Iris pigment epithelial cell (primary cell): ENCODE measurements at places on chromosomes 1 and 21.

- DNase-seq = peak; percentile 92
Measured at GRCh38 chr1:238485057-238485911, 594.6 kb upstream of the ZP4 start.

DNA sequence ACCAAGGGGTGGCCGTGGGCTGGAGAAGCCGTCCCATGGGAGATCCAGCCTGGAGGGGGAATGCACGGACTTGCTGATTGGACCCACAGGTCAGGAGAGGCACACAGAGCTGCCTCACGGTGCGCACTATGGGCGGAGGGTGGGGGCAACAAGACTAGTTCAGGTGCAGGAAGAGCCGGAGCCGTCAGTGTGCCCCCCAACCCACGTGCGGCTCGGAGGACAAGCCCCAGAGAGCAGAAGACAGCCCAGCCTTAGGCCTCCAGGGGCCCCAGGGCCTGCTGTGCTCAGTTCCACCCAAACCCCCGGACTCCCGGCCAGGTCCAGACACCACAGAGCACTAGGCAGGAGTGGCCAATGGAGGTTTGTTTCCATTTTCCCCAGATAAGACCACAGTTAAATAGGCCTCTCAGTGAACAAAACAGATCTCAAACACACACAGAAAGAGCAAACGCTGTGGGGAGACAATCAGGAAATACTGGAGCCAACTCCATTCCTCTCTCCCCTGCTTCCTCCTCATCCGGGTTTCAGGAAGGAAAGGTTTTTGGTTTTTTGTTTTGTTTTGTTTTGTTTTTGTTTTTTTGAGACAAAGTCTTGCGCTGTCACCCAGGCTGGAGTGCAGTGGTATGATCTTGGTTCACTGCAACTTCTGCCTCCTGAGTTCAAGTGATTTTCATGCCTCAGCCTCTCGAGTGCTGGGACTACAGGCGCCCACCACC is 84.2 kb downstream of the ADSS2 start:
- DNase-seq = no peak

DNA sequence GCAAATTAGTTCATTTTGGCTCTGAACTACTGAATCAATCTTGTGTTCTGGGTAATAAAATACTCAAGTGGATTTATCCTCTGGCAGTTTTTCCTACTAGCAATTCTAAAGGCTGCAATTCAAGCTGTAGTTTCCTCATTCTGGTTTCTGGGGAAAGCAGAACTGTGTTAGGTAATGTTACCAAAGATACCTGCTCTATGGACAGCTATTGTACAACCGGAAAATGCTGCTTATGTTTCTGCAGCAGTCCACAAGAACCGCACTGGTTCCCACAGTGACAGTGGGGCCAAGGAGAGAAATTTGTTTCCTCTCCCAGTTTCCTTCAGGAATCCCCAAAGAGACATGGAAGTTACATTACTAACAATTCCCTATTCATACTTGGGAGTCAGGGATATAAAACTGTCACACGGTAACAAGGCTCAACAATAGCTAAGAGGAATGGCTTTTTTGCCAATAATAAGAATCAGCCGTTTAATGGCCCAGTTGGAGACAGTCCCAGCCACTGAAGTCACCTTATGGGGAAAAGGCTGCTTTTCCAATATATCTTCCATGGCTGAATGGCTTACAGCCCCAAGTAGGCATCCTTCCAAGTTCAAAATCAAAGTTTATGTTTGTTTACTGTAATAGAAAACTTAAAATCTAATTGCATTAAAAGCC is 52.6 kb downstream of the PCNX2 start:
- DNase-seq = no peak

DNA sequence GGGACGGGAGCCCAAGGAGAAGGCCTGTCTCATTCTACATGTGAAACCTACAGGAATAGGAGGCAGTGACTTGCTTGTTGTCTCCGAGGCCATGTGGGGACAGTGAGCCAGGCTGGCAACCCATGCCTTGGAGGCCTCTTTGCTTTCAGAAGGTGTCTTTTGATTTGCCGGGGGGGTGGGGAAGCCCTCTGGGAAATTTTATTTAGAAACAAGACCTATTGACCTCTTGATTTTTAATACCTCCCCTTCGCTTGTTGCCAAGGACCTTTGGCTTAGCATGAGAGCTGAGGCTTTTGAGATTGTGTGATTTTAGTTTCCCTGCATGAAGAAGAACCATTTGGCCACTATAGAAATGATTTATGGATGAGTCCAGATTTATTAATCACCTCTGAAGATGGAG is 4.1 kb downstream of the ARMH1 start:
- no peak for DNase-seq

DNA sequence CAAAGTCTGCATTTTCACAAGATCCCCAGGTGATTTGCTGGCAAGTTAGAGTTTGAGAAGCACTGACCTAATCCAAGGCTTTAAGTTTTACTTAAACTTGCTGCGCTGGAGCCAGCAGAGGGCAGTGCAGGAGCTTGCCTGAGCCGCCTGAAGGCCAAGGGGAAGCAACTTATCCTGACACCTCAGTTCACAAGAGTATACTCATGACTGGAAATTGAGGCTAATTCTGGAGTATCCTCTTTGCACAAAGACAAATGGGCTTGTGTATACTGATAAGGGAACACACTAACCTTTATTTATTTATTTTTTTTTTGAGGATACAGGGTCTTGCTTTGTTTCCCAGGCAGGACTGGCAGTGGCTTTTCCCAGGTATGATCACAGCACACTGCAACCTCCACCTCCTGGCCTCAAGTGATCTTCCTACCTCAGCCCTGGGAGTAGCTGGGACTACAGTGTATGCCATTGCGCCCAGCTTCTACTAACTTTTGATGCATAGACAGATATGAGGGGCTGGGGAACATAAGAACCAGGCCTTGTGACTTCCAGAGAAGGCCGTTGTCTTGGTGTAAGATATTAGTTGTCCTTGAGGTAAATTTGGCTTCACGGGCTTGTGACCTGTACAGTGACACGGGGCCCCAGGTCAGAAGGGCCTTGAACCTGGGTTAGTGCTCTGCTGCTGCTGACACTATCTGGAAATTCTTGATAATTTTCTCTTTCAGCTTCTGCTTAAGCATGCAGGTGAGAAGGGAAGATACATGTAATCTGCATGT is 29.0 kb upstream of the SLAMF1 start:
- peak; percentile 70 for DNase-seq

DNA sequence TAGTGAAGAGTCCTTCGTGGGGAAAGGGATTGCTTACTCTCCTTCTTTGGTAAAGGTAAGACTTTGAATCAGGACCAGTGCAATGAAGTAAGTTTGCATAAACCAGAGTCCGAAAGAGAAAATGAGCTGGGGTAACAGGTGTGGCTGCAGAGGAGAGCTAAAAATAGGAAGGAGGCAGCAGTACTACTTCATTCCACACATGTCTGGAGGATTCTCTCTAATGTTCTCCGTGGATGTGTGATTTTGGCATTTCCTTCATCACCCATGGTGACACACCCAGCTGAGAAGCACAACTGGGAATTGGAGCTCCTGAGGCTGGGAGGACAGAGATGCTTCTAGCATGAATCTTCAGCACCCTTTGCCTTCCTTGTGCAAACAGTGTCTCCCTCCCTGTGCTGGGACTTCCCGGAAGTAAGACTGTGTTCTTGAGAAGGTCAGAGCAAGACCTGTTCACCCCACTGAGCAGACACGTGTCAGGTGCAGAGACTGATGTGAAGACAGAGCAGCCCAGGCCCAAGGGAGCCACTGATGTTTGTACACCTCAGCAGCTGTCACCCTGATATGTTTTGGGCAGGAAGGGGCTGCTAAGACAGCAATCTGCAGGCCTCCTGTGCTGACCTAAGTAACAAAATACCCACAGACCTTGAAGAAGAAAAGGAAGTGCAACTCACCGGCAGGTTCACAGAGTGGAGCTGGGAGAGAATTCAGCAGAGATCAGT is 13.3 kb downstream of the FCRL1 start:
- DNase-seq = no peak

- peak; percentile 90 for DNase-seq
Measured at GRCh38 chr1:94543893-94544635, 2.5 kb upstream of the F3 start.

GRCh38 chr1:36835696-36836095 is 198.6 kb downstream of the GRIK3 start:
- DNase-seq = no peak

GRCh38 chr1:170168265-170168664 is 22.5 kb downstream of the NTMT2 start:
- DNase-seq = peak; percentile 63

DNA sequence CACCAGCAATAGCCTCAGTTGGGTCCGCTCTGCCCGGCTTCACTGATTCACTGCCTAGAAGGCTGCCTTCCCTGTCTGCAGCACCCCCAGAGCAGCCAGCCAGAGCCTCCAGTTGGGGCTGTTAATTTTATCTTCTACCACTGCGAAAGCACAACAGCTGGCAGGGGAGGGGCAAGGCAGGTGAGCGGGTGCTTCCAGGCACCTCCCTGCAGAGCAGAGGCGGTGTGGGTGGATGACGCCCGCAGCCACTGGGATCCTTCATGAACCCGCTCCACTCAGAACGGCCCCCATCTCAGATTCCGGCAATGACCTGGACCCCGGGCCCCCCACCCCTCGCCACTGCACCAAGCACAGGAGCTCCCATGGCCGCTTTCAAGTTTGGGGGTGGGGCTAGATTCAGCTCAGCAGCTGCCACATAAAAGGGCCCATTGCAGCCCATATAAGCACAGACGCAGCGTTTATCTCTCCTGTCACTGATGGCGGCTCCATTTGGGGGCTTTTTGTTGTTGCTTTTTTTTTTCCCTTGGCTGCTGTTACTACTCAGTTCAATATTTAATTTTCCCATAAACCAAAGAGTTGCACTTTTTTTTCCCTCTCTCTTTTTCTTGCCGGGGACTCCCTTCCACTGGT is 128.0 kb upstream of the KLHDC7A start:
- no peak for DNase-seq

DNA sequence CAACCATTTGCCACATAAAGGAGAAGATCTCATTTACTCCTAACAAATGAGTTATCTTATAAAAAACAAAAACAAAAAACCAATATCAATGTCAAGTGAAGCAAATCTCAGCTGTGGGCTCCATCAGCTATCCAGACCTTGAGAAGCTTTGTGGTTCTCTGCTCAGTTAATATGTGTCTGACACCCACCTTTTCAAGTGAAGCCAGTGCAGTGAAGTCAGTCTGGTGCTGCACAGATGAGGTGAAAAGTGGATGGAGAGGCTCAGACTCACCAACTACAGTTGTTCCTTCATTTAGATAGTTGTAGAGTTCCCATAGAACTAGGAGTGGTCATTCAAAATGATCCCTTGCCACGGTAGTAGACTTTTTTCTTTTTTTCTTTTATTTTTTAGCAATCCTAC is 106.8 kb downstream of the NTNG1 start:
- DNase-seq = no peak

DNA sequence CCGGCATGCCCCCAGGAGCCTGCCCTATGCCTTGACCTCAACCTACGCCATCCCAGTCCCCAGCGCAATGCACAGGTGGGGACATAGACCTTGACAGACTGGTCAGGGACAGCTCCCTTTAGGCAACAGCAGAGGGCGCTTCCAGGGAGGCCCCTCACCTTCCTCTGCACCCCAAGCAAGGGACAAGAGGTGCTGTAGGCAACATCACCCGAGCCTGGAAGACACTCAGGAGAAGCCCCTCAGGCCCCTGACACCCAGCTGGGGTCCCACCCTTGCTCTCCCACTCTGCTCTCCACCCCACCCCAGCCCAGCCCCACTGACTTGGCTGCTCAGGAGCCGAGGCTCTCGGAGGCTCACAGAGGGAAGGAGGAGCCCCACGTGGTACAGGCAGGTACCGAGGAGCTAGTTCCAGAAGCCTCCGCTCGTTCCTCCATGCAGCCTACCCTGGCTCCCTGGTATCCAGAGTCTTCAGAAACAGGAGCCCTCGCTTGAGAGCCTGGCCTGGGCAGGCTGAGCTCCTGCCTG is 2.4 kb upstream of the WNT3A start:
- DNase-seq = peak; percentile 10

- no peak for DNase-seq
Measured at GRCh38 chr1:223543560-223543959, 121.9 kb downstream of the CAPN8 start.

GRCh38 chr1:12386130-12386529 is 156.3 kb downstream of the VPS13D start:
- DNase-seq = no peak

GRCh38 chr21:36478207-36478701 is 1.7 kb downstream of the CLDN14 start:
- peak; percentile 96 for DNase-seq

DNA sequence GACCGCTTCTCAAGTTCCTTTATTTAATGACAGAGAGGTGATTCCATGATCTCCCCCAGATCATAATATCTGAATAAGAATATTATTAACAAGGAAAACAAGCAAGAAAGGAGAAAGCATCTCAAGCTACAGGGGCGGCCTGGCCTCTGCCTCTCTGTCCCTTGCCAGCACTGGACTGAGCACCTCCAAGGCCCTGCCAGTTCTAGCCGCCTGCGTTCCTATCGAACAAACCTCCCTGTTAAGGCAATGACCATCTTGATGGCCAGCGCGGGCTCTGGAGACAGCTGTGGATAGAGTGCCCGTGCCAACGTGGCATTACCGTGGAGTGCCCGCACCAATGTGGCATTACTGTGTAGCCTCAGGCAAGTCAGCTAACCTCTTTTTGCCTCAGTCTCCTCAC is 84.8 kb downstream of the NPHP4 start:
- DNase-seq = no peak
